H7 (cell line): ENCODE measurements at places on chromosomes 4 and X.

GRCh38 chrX:14997271-14997670 lies 124.0 kb downstream of the MOSPD2 start:
- no peak for DNase-seq

GRCh38 chr4:125070861-125071260 lies 243.9 kb upstream of the FAT4 start:
- no peak for DNase-seq

GRCh38 chrX:105973387-105973739 lies 65.2 kb downstream of the SERPINA7 start:
- DNase-seq, result no peak

DNA sequence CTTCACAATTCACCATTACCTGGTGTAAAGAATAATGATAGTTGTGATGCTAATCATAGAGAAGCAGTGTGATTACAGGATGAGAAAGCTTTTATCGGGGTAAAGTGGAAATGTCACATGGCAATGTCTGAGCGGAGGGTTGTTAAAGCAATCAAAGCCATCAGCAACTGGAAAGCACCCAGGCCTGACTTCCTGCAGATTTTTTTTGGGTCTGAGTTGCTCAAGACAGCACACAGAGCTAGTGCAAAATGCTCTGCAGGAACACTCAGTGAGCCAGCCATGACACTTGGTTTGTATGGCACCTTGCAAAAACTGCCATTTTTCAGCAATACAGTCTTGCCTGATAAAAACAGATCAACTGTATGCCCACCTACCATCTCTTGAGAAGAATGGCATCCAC lies 152.9 kb downstream of the COL4A6 start:
- no peak for DNase-seq

DNA sequence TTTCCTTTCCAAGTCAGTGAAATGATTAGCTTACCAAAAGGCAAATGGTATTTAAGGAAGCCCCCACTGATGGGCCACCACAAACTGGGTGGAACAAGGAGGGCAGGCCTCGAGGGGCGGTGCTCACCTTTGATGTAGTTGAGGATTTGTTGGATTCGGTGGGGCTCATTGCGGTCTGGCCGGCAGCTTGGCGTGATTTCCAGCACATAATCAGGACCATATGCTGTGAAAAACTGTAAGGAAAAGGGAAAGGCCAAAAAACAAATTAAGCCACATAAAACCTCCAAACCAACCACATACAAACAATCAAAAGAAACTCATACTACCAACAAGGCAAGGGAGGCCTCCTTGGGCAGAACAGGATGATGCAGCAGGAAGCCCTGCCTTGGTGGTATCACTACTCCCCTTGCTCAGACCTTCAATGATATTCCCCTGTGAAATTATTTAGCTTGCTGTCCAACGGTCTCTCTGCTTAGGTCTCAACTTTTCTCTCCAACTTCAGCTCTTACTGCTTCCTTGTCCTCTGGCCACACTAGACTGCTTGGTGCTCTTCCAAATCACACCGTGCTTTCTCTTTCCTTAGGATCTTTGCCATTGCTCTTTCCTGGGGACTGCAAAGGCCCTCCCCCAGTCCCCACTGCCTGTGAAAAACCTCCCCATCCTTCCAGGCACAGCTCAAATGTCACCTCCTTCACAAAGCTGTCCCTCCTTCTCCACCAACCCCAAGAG lies 46.1 kb upstream of the CITED1 start:
- no peak for DNase-seq

- DNase-seq, result no peak
These were observed 54.1 kb downstream of the ARHGAP10 start for GRCh38 chr4:147786031-147786430.

DNA sequence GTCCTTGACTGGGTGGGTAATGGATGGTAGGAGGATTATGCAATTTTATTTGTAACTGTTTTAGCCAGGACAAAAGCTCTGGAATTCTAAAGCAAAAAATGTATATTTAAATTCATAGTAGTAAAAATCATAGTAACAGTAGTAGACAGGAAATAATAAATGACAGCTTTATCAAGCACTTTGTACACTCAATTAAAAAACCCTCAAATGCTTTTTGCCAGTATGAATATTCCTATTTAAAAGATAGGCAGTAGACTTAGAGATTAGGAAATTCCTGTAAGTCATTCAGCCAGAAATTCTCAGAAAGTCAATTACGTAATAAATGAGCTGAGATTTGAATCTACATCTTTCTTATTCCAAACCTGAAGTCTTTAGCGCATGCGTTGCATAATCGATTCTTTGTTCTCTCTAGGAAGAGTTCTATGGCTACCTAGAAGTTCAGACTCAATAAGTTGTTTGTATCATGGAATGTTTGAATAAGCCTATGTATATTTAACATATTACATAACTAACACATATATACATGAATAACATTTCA lies 2.5 kb downstream of the AADAT start:
- no peak for DNase-seq

GRCh38 chrX:46713672-46714490 lies 45.0 kb downstream of the SLC9A7 start:
- DNase-seq, result no peak

DNA sequence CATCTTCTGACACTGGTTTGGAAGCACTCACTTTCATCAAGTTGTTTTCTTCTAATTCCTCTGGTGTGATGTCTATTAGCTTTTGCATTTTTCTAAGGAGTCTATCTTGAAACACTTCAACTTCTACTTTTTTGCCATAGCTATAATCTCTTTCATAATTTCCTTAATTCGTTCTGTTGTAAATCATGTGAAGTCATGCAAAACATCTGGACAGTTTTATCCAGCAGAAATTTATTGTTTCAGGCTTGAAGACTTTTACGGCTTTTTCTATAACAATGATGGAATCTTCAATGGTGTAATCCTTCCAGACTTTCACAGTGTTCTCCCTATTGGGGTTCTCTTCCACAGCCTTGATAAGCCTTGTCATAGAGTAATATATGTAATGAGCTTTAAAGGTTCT lies 74.9 kb upstream of the PABPC4L start:
- no peak for DNase-seq

GRCh38 chrX:106903291-106903824 lies at the start of gene RIPPLY1:
RIPPLY1 (minus strand) TSS chrX:106903341; CDS start chrX:106903287, 54 bp downstream.
- DNase-seq, result no peak

- DNase-seq, result no peak
These were observed 21.5 kb upstream of the GATB start for GRCh38 chr4:151782296-151782695.

DNA sequence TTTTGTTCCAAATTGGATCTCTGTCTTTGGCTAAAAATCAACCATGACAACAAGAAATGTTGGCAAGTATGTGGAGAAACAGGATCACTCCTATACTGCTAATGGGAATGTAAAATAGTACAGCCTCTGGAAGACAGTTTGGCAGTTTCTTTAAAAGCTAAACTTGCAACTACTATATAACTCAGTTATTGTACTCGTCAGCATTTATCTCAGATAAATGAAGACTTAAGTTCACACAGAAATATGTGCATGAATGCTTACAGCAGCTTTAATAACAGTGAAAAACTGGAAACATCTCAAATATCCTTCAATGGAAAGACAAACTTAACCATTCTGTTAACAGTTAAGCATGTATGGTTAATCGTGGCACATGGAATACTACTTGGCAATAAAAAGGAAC lies 15.4 kb upstream of the HAND2 start:
- no peak for DNase-seq

DNA sequence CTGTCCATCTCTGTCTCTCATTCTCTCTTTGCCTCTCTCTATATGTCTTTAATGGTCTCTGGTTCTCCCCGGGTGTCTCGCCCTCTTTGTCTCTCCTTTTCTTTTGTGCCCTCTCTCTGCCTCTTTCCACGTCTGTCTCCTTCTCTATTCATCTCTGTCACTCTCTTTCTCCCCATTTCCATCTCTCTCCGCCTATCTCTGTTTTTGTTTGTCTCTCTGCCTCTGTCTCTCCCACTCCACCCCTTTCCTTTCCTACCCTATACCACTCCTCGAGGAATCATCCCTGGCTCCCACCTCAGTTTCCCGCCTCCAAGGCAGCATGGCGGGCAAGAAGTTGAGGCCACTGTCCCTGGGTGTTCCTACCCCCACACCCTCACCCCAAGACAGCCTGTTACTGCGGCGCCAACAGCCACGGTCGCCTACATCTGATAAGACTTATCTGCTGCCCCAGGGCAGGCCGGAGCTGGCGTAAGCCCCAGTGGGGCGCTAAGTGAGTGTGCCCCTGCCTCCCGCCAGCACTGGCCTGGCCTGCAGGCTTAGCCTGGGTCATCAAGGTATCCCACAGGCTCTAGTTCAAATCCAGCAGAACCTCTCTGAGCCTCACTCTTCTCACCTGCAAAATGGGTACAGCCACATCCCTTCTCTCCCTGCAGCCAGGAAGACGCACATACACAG lies 713 bp upstream of the GATA1 start:
- peak; percentile 31 for DNase-seq

DNA sequence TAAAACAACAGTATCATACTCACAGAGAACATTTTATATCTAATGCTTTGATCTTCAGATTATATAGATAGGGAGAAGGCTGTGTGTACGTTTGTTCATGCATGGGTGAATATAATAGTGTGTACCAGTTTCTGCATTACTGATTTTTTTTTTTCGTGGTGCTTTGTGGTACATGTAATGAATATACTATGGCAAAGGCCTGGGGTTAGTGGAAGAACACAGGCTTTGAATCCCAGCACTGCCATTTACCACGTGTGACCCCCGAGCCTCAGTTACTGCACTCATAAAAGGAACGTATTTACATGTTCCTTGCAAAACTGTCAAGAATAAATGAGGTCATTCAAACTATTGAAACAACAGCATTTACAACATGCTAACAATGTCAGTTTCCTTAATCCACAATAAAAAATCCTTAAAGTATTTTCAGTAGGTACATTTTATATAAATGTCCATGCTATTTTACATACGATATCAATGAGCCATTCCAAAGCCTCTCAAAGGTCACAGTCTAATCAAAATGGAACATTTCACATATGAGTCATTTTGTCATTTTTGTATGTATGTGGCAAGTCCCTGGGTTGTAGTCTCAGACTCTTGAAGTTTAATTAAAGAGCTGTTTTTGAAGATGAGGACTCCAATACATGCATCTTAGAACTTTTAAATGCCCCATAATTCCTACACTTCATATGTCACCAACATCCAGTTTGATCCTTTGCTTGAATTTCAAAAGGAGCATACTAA lies 242.8 kb downstream of the PPP3CA start:
- DNase-seq, result no peak

GRCh38 chr4:181372014-181372413 lies 871.2 kb upstream of the TENM3 start:
- peak; percentile 6 for DNase-seq

DNA sequence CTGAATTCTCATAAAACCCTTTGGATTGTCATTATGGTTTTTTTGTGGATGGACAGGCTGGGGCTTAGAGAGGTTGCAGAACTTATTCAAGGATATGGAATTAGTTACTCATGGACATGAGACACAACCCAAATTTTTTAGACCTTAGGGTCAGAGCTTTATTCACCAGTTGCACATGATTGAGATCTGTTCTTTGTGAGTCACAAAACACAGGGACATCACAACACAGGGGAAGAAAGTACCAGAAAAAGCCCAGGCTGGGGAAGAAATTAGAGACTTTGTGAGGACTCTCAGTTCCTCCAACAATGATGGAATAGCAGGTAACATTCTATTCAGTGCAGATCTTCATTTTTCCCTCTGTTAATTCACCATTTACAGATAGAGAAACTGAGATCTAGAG lies 602.4 kb upstream of the CPEB2 start:
- DNase-seq, result no peak

DNA sequence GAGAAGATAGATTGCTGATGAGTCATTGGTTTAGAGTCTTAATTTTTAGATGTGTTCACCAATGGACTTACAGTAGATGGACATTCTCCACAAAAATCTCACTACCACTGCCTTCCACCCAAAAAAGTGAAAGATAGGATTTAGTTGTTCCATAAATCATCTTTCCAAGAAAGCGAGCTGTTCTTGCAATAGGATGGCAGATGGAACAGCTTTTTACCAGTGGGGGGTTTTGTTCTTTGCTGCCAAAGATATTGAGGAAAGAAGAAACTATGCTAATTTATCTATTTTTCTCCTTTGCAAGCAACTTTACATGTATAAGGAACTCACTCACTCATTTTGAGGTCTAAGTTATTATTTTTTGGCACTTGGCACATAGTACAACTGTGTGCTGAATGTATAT lies 109.5 kb downstream of the ADGRL3 start:
- no peak for DNase-seq

DNA sequence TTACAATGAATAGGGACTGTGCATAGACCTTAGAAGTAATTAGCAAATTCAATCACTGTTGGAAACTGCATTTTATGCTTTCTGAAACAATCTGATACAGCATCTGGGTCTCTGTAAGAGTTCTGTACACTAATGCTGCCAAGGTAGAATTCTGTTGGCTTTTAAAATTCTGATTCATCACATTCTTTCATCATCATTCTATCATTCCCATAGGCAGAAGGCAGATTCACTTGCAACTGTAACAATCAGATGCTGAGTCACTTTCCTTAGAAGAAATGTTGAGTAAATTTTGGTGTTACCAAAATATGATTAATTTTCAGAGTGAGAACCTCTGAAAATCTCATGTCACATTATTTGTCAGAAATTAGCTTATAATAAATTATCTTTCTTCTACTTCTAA lies 267.2 kb downstream of the MAPK10 start:
- DNase-seq, result no peak

DNA sequence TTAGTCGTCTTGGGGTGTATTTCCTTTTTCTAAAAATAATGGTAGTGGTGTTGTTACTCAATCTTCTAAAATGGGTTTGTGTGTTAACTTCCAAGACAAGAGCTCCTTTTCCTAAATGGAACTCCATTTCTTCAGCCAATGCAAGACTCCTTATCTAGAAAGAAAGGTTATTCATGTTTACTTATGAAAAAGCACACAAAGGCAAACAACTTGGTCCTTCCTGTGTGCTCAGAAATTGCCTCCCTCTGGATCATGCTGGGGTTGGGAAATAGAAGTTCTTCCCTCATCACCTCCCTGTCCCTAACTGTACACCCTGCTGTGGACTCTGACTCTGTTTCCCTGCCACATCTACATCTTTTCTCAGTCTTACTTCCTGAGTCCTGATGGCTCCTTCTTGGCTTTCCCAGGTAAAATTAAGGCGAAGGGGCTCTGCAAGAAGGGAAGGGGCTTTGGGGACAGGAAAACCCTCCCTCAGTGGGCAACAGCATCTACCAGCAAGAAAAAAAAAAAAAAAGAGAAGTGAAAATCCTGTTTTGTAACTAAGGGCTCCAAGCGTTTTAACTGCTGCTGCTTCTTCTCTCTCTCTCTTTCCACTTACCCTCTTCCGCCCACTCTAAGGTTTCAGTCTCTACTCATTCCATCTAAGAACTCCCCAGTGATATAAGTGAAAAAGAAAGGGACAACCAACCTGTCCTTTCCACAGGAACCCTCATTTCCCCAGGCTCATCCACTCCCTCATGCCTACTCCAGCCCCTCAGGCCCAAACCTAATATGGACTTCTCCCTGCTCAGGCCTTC lies 19.8 kb upstream of the TASL start:
- DNase-seq, result no peak

DNA sequence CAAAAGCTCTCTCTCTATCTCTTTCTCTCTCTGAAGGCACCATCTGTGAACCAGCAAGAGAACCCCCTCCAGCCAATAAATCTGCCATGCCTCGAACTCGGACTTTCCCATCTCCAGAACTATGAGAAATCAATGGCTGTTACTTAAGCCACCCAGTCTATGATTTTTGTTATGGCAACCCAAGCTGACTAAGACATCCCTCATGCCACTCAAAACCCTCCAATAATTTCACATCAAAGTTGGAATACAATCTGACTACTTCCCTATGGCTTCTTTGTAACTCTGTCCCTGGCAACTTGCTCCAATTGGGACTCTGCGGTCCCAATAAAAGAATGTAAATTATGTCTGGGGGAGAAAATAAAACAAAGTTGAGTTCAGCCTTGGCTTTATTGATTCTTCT lies 265.7 kb downstream of the SHOX start:
- DNase-seq, result no peak

- no peak for DNase-seq
These were observed 279.8 kb downstream of the BCOR start for GRCh38 chrX:39817754-39818470.
